Hypothalamus (tissue), 51 donors: ENCODE measurements at places on chromosomes 4 and X.

DNA sequence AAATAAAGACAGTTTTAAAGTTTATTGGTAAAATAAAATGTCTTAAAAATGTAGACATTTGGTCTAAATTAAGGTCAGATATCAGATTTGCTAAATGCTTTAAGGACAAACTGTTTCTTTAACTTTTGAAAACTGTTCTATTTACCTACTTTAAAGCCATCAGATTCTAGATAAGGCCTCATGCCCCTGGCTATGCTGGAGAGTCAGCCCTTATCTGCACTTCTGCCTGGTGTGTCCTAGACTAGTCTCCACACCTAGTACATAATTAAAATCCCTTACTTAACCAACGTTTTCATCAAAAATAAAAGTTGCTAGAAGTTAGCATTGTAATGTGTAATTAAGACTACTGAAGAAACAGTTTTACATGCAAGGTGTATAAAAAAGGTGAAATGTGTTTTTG is 25.6 kb downstream of the HSD17B11 start:
- DNase-seq: no peak

DNA sequence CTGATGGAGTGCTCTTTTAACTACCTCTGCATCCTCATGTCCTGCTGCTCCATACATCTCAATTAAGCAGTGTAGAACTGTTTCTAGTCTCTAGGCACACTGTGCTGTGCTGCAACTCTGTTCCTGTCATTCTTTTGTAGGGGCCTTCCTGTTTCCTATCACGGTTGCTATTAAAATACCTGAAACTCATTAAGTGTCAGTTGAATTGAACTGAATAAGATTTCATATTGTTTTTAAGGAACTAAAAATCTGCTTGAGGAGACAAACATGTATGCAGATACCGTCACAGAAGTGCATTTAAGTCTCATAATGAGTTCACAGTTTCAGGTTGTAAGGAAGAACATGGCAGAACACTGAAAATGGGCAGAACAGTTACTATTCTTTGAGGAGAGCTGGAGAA is 170.1 kb downstream of the LARP7 start:
- no peak for DNase-seq

DNA sequence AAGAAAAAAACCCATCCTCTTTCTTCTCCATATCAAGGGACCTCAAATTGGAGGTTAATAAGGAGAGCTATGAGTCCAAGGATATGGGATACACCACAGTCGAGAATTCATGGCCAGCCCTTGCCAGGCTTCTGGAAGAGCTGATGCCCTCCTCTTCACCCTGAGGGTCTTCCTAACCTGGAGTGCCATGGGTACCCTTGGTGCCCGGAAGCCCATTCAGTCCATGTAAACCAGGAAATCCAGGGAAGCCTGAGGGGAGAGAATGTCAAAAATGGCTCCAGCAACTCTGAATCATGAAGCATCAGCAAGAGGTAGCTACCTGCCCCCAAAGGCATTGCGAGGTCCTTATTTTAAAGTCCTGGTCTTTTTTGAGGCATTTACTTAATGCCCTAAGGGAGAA is 78.2 kb downstream of the ATG4A start:
- no peak for DNase-seq

GRCh38 chrX:103565197-103565596 is 20.1 kb upstream of the TCEAL4 start:
- DNase-seq: no peak

DNA sequence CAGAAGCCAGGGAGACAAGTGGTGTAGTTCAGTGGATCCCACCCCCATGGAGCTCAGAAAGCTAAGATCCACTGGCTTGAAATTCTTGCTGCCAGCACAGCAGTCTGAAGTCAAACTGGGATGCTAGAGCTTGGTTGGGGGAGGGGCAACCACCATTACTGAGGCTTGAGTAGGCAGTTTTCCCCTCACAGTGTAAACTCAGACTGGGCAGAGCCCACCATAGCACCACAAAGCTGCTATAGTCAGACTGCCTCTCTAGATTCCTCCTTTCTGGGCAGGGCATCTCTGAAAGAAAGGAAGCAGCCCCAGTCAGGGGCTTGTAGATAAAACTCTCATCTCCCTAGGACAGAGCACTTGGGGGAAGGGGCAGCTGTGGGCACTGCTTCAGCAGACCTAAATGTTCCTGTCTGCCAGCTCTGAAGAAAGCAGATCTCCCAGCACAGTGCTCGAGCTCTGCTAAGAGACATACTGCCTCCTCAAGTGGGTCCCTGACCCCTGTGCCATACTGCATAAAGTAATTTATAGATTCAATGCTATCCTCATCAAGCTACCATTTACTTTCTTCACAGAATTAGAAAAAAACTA is 163.2 kb downstream of the HHIP start:
- DNase-seq: no peak

DNA sequence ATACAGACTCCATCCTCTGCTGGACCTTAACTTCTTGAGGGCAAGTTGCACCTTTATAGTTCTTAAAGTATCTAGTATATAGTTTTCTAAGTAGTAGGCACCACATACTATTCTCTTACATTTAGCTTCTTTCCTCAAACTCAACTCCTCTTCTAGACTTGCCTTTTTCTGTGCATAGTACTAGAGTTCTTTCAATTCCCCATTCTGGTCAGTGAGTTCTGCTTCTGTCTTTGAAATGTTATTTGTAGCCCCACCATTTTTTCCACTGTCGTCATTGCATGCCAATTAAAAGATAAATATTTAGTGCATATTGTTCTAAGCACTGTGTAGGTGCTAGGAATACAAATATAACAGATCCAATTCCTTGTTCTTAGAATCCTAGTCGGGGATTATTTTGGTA is 31.6 kb downstream of the CDKL5 start:
- DNase-seq: no peak

DNA sequence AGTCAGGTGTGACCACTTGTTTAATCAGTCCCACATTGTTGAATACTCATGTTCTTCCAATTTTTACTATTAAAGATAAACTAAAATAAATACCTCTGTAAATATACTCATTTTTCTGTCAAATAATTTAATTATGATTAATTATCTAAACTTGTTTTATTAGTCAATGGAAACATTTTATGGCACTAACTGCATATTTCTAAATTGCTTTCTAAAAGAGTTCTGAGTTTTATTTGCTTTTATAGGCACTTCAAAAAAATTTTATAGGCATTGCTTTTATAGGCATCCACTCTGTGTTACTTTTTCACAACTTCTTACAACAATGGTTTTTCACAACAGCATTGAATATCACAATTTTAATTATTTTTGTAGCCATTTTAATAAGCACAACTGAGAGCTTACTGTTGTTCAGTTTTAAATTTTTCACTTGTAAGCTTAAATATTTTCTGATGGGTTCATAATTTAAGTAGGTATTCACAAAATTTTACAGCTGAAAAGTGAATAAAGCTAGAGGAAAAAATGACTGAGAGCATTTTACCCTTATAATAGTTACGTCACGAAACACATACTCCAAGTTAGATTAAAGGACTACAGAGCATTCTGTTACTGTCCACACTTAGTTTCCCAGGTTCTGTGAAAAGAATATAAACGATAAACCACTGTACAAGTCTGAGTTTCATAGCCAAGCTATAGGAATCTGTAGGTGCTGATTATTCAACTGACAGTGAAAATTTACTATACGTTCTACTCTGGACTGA is 140.8 kb upstream of the ETNPPL start:
- DNase-seq: no peak

DNA sequence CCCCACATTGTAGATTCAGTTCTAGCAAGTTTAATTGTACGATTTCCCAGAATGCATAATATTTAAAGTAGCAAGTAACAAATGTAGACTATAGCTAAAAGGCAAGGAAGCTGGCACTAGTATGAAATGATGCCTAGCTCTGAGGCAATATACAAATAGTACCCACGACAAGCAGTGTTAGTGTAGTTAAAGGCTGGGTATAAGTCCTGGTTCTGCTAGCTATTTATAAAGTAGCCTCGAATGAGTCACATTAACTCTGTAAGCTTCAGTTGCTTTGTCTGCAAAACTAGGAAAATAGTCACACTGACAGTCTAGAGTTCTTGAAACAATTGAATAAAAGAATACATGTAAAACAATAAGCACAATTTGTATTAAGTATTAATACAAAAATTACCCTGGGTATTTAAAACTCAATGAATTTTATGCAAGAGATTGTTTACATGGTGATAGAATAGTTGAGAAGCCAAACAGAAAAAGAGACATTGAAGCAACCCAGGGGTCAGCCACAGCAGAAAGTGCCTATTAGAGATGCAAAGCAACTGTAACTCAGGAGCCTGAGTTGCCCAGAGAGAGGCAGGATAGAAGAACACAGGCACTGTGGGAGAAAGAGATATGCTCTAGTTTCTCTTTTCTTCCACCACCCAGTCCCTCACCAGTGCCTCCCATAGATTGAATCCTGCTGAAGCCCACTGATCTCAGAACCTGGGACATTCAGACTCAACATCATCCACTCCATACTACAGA is 949.0 kb downstream of the C4orf33 start:
- no peak for DNase-seq

GRCh38 chr4:78250500-78250899 is 193.4 kb downstream of the FRAS1 start:
- no peak for DNase-seq

DNA sequence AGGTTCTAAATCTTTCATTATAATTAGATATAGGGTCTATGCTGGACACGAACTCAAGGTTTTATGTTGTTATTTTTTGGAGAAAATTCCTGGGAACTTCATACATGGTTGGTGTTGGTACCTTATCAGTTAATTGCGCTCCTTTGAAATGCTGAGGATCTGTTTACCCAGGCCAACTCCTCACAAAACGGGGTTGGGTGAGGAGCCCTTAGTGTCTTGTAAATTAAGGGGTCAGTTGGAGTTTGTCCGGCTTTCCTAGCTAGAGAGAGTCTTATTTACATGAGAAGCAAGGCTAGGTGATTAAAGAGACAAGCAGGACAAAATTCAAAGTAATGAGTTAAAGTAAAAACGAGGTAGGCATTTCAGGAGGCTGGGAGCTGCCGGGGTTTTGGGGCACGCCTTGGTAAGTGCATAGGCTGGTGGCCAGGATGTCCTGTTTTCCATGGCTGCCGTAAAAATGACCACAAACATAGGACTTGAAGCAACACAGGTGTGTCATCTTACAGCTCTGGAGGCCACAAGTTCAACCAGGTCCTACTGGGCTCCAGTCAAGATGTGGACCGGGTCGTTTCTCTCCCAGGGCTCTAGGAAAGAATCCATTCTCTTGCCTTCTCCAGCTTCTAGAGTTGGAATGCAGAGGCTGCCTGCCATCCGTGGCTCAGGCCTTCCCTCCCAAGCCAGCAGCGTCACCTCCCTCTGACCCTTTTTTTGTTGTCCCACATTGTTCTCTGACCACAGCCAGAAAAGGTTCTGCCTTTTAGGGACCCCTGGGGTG is 19.8 kb downstream of the PSAPL1 start:
- no peak for DNase-seq

- no peak for DNase-seq
Observed at GRCh38 chr4:151783867-151784266, 23.1 kb upstream of the GATB start.

- DNase-seq: no peak
Observed at GRCh38 chr4:7868892-7869471, 70.7 kb downstream of the AFAP1 start.

- no peak for DNase-seq
Observed at GRCh38 chrX:132263127-132263526, 43.9 kb upstream of the RAP2C start.

GRCh38 chrX:131650637-131651410 is 107.0 kb downstream of the OR13H1 start:
- no peak for DNase-seq

DNA sequence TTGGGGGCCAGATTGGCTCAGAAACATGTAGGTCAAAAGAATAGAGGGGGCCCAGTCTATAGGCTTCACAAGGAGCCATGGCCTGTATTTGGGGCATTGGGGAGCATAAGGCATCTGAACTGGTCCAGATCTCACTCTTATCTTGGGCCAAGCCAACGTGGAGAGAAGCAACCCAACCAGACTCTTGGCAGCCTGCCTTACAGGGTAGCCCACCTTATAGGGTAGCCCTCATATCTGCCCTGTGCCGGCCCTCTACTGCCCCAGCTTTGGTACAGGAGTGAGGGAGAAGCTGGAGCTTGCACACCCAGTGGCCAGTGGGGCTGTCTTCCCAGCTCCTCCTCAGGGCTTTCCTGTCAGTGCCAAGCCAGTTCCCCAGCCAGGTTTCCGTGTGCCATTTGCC is 142.2 kb downstream of the AMMECR1 start:
- no peak for DNase-seq

DNA sequence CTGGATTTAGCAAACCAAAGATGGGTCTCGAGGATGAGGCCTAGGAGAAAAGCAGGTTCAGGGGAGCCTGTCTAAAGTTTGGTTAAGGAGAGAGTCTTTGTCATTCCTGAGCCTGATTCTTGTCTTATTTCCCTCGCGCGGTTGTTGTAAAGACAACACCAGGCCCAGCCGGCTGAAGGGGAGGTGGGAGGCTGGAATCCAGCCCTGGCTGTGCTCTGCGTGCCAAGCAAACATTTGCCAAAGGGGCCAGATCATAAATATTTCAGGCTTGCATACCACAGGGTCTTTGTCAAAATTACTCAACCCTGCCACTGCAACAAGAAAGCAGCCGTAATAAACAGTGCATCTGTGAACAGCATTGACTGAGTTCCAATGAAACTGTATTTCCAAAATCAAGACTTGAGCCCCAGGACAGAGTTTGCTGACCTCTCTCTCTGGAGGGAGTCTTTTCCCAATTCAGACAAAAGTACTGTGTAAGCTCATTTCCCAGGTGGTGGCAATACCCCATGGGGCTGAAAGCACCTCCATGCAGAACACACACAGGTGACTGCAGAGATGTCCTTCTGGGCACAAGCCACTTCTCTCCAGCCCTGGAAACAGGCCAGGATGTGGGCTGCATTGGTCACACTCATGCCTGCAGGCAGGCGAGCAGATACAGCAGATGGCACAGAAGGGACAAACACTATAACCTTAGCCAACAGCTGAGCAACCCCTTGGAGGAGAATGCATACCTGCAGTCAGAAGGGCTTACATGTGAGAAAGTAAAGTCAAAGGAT is 320.3 kb downstream of the STK32B start:
- DNase-seq: no peak

DNA sequence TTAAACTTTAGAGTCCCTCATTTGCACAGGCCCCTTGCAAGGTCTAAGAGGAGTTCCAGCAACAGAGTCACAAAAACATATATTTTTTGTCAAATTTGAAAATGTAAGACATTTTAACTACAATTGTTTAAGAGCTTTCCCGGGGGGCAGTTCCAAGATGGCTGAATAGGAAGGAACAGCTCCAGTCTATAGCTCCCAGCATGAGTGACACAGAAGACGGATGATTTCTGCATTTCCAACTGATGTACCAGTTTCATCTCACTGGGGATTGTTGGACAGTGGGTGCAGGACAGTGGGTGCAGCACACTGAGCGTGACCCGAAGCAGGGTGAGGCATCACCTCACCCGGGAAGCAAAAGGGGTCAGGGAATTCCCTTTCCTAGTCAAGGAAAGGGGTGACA is 71.4 kb upstream of the NMU start:
- no peak for DNase-seq

- DNase-seq: no peak
Observed at GRCh38 chrX:41289095-41289494, 44.9 kb upstream of the DDX3X start.

- no peak for DNase-seq
Observed at GRCh38 chrX:14729058-14729457, 143.8 kb downstream of the FANCB start.
